ENCODE measurements at places on chromosomes 5 and 9. TPM values are rescaled to one million over a fixed set of nuclear protein-coding genes. Genes with fewer than 3 reads are reported as not detected.

The TAF11L10 gene
- not detected for polyA plus RNA-seq

The FAM200C gene
- 1.4 TPM for polyA plus RNA-seq

The FAM114A2 gene
- 12.4 TPM for polyA plus RNA-seq

The PFN3 gene
- polyA plus RNA-seq = not detected

The PLPPR1 gene
- polyA plus RNA-seq = not detected

The DOK3 gene
- 4.9 TPM for polyA plus RNA-seq

The SPATA31D4 gene
- not detected for polyA plus RNA-seq

The LECT2 gene
- not detected for polyA plus RNA-seq

The EPB41L4B gene
- polyA plus RNA-seq = 22.8 TPM

The ARSI gene
- polyA plus RNA-seq = 0.81 TPM

The TAF11L5 gene
- not detected for polyA plus RNA-seq

The CTSL gene
- polyA plus RNA-seq = 18.6 TPM

Data from stomach (tissue), 19 donors.